ENCODE measurements at places on chromosomes 5 and 9. TPM values are rescaled to one million over a fixed set of nuclear protein-coding genes. Genes with fewer than 3 reads are reported as not detected.

- no peaks in the 10 kb centered on the region for H3K4me1 ChIP-seq
- no peaks in the 10 kb centered on the region for H3K36me3 ChIP-seq
- H3K27ac ChIP-seq, result no peak overlapping the region
- no peak overlapping the region for H3K4me3 ChIP-seq
- no peaks in the 10 kb centered on the region for H3K27me3 ChIP-seq
- no peak for DNase-seq
Observed at GRCh38 chr5:73764996-73765395, 139.0 kb downstream of the ARHGEF28 start.

DNA sequence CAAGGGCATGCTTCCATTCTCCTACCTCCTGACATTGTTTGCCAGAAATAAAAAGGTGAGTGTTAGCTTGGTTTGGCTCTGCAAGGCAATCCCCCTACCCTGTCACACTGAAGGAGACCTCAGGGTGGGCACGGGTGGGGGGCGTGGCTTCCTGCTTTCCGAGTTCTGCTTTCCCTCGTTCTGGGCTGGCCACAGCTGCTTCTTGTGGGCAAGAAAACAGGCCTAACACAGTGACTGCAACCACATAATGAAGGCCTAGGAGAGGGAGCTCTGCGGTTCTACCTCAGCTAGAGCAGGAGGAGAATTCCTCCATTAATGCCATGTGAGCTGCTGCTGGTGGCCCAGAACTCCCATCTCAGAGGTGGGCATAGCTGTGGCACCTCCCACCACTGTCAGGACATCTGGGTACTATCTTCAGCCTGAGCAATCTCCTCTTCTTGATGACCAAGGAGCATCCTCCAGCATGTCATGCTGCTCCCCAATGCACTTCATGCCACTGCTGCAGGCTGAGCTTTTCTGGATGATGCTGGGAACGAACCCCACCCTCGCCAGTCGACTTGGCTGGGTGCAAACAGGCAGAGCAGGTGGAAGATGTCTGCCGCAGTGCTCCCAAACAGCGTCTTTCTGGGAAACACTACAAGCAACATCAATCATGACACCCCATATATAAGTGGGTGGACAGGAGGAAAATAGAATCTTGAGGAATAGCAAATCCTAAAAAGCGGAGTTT, 139.5 kb upstream of the RAPGEF1 start:
- H3K36me3 ChIP-seq, result no peaks in the 10 kb centered on the region
- H3K4me3 ChIP-seq, result no peak overlapping the region
- DNase-seq, result no peak
- H3K4me1 ChIP-seq, result peaks cover 25% of the 10 kb centered on the region
- no peak overlapping the region for H3K27ac ChIP-seq

GRCh38 chr9:10041726-10042229, 571.0 kb downstream of the PTPRD start:
- H3K4me3 ChIP-seq, result no peak overlapping the region
- H3K36me3 ChIP-seq, result no peaks in the 10 kb centered on the region
- no peaks in the 10 kb centered on the region for H3K27me3 ChIP-seq
- no peak for DNase-seq

SV2C gene
- total RNA-seq, result 0.32 TPM

DNA sequence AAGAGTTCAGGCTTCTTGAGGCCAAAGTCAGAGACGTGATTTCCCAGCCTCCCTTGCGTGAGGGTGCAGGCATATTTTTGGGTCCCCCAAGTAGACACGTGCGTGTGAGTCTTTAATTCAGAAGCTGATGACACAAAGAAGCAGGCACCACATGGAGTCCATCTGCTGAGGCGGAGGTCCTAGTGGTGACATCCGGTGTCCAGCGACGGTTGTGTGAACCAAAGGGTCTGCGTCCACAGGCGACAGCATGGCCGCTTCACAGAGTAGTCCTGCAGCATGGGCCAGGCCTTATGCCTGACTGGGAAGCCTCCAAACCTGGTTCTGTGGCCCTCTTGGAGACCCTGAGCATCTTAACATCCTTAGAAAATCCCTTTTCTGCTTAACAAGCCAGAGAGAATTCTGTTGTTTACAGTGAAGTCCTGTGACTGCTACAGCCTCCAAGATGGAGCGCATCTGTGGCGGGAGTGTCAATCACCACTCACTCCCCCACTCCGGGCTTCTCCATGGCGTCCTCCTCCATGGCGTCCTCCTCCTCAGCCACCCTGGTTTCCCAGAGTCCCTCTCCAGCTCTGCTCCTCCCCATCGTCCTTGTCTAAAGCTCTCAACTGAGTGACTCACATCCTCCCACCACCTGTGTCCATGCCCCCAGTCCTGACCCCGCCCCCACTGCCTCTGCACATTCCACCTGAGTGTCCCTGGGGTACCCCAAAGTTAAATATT, 133.8 kb downstream of the PAX5 start:
- H3K4me3 ChIP-seq, result no peak overlapping the region
- H3K27me3 ChIP-seq, result peaks cover 7% of the 10 kb centered on the region
- H3K27ac ChIP-seq, result no peak overlapping the region
- peaks cover 8% of the 10 kb centered on the region for H3K4me1 ChIP-seq
- H3K36me3 ChIP-seq, result no peaks in the 10 kb centered on the region

Data from activated T-helper 2 cell treated with anti-CD3 and anti-CD28 coated beads, Interferon-gamma antibody, Interleukin-2, Interleukin-4, amounts not matched to agents 10 μg/mL and 5 μg/mL and 100 μg/mL, durations not matched to agents 14 hours and 24 hours and 36 hours (primary cell).